ENCODE measurements at places on chromosomes 5 and 9. TPM values are rescaled to one million over a fixed set of nuclear protein-coding genes. Genes with fewer than 3 reads are reported as not detected.

- H3K27ac ChIP-seq, result no peak overlapping the region
- H3K4me1 ChIP-seq, result no peaks in the 10 kb centered on the region
- H3K4me3 ChIP-seq, result peak overlapping the region; percentile 13
- DNase-seq, result no peak
- H3K36me3 ChIP-seq, result no peaks in the 10 kb centered on the region
These were observed 75.8 kb downstream of the F2RL2 start for GRCh38 chr5:76547242-76547890.

GRCh38 chr9:82764061-82764668 is 298.8 kb downstream of the RASEF start:
- DNase-seq, result no peak
- no peak overlapping the region for H3K4me3 ChIP-seq
- H3K27me3 ChIP-seq, result no peaks in the 10 kb centered on the region
- no peaks in the 10 kb centered on the region for H3K36me3 ChIP-seq
- H3K27ac ChIP-seq, result no peak overlapping the region

GRCh38 chr9:27475057-27475595 is 49.0 kb upstream of the IFNK start:
- no peaks in the 10 kb centered on the region for H3K36me3 ChIP-seq
- H3K4me1 ChIP-seq, result no peaks in the 10 kb centered on the region
- DNase-seq, result no peak
- no peak overlapping the region for H3K4me3 ChIP-seq

The PRR16 gene
- 64.3 TPM for total RNA-seq

GRCh38 chr5:56686337-56687195 is 128.8 kb upstream of the MAP3K1 start:
- H3K27me3 ChIP-seq, result peaks cover 5% of the 10 kb centered on the region
- no peak overlapping the region for H3K4me3 ChIP-seq
- H3K27ac ChIP-seq, result no peak overlapping the region
- no peaks in the 10 kb centered on the region for H3K36me3 ChIP-seq

GRCh38 chr5:10734832-10735523 is 26.1 kb downstream of the DAP start:
- H3K27ac ChIP-seq, result no peak overlapping the region
- peaks cover 2% of the 10 kb centered on the region for H3K27me3 ChIP-seq
- no peak for DNase-seq

- no peaks in the 10 kb centered on the region for H3K27me3 ChIP-seq
- DNase-seq, result no peak
- peaks cover 15% of the 10 kb centered on the region for H3K36me3 ChIP-seq
- H3K27ac ChIP-seq, result no peak overlapping the region
- H3K4me1 ChIP-seq, result peaks cover 20% of the 10 kb centered on the region
These were observed 31.8 kb upstream of the NANS start for GRCh38 chr9:98024702-98025101.

The PHF24 gene
- total RNA-seq, result not detected
